ENCODE measurements at places on chromosomes 7 and 10.

DNA sequence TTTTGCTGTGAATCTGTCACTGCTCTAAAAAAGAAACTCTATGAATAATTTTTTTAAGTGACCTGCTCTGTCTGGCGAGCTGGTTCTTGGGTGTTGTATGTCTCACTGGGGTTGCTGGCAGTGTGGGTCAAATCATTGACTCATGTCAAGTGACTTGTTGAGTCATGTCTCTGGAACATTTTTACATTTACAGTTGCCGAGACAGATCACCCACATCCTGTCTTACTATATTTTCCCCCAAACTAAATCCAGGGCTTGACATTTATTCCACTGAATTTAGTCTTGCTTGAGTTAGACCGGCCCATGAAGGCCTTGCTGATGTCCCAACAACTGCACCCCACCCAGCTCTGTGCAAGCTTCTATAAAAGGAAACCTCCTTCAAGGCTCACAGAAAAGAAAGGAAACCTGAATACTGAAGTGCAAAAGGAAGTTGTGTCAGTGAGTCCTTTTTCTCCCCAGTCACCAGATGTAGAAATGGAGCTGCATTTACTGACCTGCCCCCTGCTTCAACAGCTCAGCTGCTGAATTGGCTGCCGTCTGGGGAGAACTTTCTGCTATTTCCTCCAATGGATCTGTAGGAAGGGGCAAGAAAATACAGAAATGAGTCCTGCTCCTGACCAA lies 290.3 kb downstream of the TNS3 start:
- DNase-seq = peak; percentile 46

GRCh38 chr10:34885898-34886297 lies 70.8 kb upstream of the PARD3 start:
- no peak for DNase-seq

DNA sequence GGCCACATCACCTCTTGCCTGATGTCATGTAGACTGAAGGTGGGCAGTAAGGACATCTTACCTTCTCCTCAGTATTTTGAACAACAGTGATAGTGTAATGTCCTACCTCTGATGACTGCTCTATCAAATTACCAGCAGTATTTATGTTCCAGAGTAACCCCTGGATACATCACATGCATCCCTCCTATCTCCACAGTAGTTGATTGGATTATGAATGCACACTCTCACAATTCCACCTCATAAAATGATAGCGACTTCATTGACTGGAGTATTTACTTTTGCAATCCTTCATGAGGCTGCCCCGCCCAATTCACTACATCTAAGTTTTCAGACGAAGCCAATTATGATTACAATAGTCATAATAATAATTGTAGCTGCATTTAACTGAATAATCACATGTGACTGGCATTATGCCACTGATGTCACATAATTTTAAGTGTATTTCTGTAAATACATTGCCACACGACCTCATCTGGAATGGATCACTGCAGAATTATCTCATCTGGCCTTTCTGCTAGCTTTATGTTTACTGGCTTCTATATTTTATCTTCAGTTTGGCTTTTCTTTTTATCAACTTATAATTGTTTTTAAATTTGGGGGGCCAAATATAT lies 268.9 kb downstream of the SLC25A13 start:
- DNase-seq = no peak

DNA sequence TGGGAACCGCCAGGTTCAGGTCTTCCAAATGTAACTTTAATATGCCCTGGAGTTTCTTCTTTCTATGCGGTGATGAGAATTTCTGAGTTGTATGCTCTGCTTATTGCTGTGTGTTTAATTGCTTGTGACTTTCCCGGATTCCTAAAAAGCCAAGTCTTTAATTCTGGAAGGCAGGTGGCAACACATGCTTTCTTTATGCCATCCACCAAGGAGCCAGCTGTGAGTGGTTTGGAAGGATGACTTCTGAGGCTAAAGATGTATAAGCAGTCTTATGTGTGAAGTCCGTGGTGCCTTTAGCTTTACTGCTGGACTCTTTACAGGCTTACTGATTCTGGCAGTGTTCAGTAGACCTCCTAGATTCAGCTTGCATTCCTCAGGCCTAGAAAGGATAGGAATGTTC lies 3.1 kb downstream of the SDK1 start:
- DNase-seq = no peak

- no peak for DNase-seq
Observed at GRCh38 chr10:44385026-44385695, at the start of gene CXCL12. CXCL12 (minus strand) TSS chr10:44385097; CDS start chr10:44385005, 92 bp downstream.

DNA sequence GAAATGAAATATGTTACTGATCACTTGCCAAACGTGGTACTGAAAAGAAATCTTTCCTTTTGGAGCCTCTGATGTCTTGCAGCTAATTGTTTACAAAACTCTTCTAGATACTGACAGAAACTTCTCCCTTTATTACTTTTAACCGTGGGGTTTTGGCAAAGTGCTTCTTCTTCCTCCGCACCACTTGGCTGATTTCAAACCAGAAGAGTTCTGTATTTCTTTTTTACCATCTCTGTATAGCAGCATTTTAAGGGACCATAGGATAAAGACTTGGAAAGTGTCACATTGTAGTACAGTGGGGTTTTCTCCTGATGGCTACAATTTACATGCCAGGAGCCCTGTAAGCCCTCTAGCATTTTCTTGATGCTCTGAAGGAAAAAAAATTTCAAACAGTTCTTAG lies 21.9 kb upstream of the CREB5 start:
- no peak for DNase-seq
